ENCODE measurements at places on chromosomes 6 and 20.
A peak's percentile ranks its signal among the peaks of the same experiment; 100 is the strongest.

- DNase-seq, result no peak
Observed at GRCh38 chr6:50249493-50249892, 199.8 kb upstream of the DEFB112 start.

GRCh38 chr6:121771937-121772720 is 336.7 kb downstream of the GJA1 start:
- no peak for DNase-seq

GRCh38 chr20:49356676-49357075 is 78.8 kb upstream of the ZNFX1 start:
- no peak for DNase-seq

DNA sequence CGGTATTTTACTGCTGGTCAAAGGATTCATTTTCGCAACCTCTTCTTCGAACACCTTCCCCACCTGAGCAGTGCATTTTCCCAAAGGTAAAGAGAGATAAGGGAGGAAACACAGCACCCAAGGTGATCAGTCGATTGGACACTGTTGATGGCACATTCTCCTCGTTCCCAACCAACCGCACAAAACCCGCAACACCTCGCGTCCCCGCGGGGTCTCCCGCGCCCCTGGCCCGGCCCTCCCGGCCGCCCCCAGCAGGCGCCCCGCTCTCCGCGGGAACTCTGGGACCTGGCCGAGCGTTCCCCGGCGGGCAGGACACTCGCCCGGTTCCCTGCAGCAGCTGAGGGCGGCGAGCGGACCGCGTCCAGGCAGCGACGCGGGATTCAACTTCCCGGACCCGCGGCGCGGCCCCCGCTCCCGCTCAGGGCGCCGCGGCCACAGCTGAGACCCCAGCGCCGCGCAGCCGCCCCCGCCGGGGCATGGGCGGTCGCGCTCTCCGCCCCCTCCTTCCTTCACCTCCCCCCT is 506 bp downstream of the RGS17 start:
- DNase-seq, result peak; percentile 28

- DNase-seq, result no peak
Observed at GRCh38 chr20:13822459-13822858, 37.6 kb downstream of the NDUFAF5 start.

- DNase-seq, result no peak
Observed at GRCh38 chr6:168823397-168824212, 382.6 kb downstream of the SMOC2 start.

GRCh38 chr20:44302026-44302669 is 8.9 kb downstream of the FITM2 start:
- no peak for DNase-seq

DNA sequence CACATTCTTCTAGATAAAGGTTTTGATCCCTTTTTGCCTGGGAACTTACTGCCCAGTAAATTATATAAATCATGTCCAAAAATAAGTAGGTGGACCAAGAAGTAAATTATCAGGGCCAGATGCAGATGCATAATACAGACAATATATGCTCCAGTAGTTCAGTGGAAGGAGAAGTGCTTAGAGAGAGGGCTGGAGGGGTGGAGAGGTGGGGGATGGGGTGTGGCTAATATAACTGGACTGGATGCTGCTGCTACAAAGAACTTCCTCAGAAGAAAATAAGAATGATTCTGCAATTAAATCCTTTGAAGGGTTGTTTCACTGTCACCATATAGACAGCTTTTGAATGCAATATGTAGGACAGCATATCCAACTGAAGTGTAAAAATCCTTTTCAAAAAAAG is 14.8 kb upstream of the TFAP2D start:
- no peak for DNase-seq

GRCh38 chr6:162092816-162093502 is 634.6 kb downstream of the PRKN start:
- DNase-seq, result no peak

DNA sequence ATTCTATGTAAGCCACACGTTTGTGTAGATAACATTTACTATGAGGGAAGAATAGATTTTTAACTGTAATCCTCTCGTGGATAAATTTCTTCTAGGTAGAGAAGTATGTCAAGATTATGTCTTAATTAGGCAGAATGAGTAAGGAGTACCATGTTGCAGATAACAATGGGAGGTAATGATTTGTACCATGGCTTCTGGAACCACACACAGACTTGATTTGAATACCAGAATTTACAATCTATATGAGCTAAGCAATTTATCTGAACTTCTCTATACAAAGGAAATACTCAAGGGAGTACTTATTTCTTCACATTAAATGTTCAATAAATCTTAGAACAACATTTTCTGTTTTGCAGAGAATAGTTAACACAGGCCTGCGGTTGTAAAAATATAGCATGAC is 51.5 kb downstream of the RPS12 start:
- DNase-seq, result no peak

GRCh38 chr6:148779142-148779562 is 32.3 kb downstream of the UST start:
- DNase-seq, result no peak

- no peak for DNase-seq
Observed at GRCh38 chr20:18879262-18879661, 65.7 kb downstream of the SCP2D1 start.

GRCh38 chr20:49030954-49031619 is 15.0 kb upstream of the CSE1L start:
- DNase-seq, result no peak

DNA sequence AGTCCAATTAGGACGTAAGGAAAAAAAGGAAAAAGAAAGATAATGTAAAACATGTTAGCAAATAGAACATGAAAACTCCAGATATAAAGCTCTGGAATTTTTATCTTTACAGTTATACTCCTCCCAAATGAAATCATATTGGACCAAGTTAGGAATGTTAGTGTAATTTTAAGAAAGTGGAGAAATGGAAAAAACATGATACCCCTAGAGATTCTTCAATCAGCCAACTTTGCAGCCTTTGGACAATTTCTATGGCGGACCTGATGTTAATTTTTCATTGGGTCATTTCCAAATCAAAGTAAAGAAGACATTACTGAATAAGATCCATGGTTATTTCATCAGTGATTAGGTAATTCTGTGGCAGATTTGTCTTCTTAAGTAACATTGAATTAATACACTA is 748.7 kb downstream of the RFPL4B start:
- DNase-seq, result no peak

Measured in GM19239 (cell line).